DMS53 (cell line): ENCODE measurements at places on chromosomes 6 and 20.

- no peak for DNase-seq
These were observed 59.5 kb upstream of the PBOV1 start for GRCh38 chr6:138277835-138278234.

DNA sequence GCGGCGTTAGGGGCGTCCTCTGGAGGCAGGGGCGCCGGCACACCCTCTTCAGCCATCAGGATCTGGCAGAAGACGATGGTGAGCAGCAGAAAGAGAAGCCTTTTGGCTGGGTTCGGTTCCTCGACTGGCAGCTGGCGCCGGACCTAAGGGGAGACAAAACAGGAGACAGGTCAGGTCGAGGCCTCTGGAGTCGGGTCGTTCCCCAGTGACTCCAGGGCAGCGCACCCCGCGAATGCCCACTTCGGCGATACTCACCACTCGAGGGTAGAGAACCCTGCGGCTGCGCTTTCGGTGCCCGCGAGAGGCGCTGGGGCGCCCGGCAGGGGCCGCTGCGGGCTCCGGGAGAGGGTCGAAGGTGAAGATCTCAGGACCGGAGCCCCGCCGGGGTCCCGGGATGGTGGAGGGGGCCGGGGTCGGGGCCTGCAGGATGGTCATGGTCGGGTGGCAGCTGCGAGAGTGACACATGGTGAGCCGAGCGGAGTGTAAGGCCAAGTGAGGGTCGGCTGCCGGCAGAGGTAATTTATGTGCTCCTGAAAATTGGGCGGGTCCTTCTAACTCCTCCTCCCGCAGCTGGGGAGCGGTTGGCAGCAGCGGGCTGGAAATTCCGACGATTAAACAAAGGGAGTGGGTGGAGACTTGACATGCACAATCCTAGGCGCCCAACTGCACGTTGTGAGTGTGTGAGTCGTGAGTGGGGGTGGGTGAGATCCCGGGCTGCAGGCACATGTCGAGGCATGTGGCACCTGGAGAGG lies at the start of gene IER3:
TSS of gene IER3 (minus strand) at position 494 of the 752 bp plus-strand sequence. CDS start at position 465, 29 bp downstream.
- DNase-seq, result peak; percentile 92

- peak; percentile 31 for DNase-seq
These were observed 7.5 kb downstream of the RFX6 start for GRCh38 chr6:116884530-116884929.

- no peak for DNase-seq
These were observed 143.7 kb downstream of the PDE10A start for GRCh38 chr6:165519316-165519715.

DNA sequence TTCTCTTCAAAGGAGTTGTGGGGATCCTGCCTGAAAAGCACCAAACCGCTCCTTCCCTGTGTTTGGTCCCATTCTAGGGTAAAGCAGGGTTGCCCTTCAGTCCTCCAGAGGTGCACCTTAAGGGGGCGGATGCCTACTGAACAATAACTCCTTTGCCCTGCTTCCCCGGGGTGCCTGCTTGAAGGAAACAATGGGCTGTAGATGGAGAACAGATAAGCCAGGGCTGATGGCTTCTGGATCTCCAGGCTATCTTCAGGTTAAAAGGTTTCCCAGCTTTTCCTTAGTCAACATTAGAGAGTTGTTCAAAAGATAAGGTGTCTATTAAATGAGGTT lies 5.4 kb upstream of the PRDM1 start:
- no peak for DNase-seq

GRCh38 chr6:166724576-166724975 lies 97.5 kb upstream of the RPS6KA2 start:
- no peak for DNase-seq

GRCh38 chr6:118523216-118523615 lies 24.9 kb upstream of the PLN start:
- no peak for DNase-seq

DNA sequence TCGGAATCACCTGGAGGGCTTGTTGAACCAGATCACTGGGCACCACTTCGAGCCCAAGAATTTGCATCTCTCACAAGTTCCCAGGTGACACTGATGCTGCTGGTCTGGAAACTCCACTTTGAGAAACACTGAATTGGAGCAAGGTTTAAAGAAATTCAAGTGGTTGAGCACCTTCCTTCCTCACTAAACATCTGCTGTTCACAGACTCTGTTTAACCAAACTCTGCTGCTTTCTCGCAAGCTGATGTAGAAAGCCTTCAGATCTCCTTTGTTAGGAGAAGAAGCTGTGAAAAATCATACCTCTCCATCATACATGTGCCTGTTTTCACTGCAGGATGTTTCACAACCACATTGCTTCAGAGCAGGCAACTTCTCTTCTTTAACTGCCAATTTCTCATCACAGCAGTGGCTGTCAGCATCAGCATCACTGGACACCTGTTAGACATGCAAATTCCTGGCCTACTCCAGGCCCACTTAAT lies 87.5 kb upstream of the TOP1 start:
- no peak for DNase-seq

GRCh38 chr6:111788379-111789276 lies 84.6 kb downstream of the FYN start:
- DNase-seq, result no peak

- no peak for DNase-seq
These were observed 109.3 kb upstream of the MTHFD1L start for GRCh38 chr6:150756173-150756572.

GRCh38 chr20:39112178-39112743 lies 150.1 kb downstream of the DHX35 start:
- DNase-seq, result peak; percentile 69

DNA sequence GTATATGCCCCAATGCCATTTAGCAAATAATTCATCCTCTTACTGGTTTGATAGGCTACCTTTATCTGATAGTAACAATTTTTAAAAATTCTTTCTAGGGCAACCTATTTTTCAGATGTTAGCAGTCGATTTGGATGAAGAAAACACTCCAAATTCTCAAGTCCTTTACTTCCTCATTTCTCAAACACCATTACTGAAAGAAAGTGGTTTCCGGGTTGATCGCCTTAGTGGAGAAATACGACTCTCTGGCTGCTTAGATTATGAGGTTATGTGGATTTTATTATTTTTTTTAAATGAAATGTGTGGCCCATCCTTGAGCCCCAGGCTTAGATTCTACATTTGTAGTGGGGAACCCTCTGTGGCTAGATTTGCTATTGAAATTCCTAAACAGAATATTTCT lies 26.3 kb downstream of the CDH26 start:
- no peak for DNase-seq

DNA sequence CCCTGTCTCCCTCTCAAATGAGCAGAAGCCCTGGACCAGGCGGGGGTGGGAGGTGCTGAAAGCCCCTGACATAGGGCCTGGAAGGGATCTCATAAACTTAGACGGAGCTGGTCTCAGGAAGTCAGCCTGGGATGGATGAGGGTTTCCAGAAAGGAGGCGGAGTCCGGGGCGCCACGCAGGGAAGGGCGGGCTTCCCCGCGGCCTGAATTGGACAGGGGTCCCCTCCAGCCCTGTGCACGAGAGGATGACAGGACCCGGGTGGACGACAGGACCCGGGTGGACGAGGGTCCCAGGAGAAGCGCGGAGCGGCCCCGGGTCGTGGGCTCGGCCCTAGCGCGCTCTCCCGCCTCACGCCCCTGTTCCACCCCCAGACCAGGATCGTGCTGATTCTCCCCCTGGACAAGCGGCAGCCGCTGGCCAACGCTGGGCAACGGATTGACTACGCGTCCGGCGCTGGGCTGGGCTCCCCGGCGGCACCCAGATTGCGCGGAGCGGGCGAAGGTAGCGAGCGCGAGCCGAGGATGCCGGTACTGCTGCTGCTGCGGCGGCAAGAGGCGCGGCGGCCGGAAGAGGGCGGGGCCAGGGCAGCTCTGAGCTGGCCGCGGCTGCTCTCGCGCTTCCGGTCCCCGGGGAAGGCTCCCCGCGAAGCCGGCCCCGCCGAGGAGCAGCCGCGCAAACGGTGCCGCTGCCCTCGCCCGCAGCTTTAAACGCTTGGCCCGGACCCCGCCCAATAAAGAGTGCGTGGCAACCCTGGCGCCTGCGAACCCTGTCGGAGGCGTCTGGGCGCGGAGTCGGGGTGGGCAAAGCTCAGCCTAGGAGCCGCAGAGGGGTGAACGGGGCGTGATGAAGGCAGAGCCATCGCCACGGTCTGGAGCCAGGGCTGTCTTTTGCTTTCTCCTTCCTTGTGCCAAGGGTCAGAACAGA lies 1.3 kb downstream of the C20orf144 start:
- DNase-seq, result peak; percentile 93

- DNase-seq, result no peak
These were observed 93.7 kb downstream of the ZFAND3 start for GRCh38 chr6:37913210-37913609.
